ENCODE measurements at places on chromosomes 7 and 10. TPM values are rescaled to one million over a fixed set of nuclear protein-coding genes. Genes with fewer than 3 reads are reported as not detected.

GRCh38 chr10:132905661-132906060 lies 36.7 kb downstream of the CFAP46 start:
- no peak overlapping the region for H3K27ac ChIP-seq
- no peaks in the 10 kb centered on the region for H3K4me1 ChIP-seq
- DNase-seq = no peak
- H3K36me3 ChIP-seq = no peaks in the 10 kb centered on the region
- no peak overlapping the region for H3K4me3 ChIP-seq

Gene SLC37A3
- 50.5 TPM for total RNA-seq

- DNase-seq = no peak
- H3K4me3 ChIP-seq = no peak overlapping the region
- H3K27ac ChIP-seq = no peak overlapping the region
- H3K36me3 ChIP-seq = no peaks in the 10 kb centered on the region
- H3K27me3 ChIP-seq = no peaks in the 10 kb centered on the region
These were observed 29.5 kb upstream of the INHBA start for GRCh38 chr7:41732436-41732785.

DNA sequence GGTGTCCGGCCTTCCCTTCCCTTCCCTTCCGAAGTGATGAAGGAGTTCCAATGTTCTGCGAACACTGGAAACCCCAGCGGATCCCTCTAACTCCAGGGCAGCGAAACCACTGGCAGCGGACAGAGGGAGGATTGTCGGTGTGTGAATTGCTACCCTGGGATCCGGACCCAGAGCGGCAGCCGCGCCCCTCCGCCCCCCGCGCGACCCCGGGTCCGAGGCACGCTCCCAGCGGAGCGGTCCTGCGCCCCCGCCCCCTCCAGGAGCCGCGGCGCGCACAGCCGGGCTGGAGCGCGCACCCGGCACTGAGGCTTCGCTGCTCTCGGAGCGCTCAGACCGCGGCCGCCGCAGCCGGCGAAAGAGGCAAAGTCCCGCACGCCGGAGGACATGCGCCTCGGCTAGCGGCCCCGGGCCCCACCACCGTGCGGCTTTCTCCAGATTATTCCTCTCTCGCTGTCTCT lies at the start of gene PTPRZ1:
Gene PTPRZ1, plus strand, starts transcription at position 331 of the 458 bp plus-strand sequence. CDS start 339 bp downstream, outside the sequence.
- no peaks in the 10 kb centered on the region for H3K36me3 ChIP-seq
- peaks cover 12% of the 10 kb centered on the region for H3K27me3 ChIP-seq
- no peak for DNase-seq
- no peak within 1 kb of the TSS for H3K27ac ChIP-seq

DNA sequence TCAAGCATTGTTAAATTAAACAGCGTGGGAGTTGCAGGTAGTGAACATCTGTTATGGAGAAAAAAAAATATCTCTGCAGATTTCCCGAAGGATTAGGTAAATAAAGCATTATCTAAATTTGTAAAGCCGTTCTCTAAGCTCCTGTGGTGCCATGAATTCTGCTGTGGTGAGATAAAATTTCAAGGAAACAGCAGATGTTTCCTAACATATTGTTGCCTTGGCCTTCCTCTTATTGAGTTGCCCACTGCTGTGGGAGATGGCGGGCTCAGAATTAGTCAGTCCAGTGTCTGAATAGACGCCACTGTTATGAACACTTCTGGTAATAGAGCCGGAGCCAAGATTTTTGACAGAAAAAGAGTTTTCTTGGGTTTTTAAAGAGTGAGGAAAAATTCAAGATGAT lies 82.6 kb upstream of the ELMO1 start:
- no peak overlapping the region for H3K4me3 ChIP-seq
- H3K4me1 ChIP-seq = no peaks in the 10 kb centered on the region
- no peak for DNase-seq

- no peaks in the 10 kb centered on the region for H3K36me3 ChIP-seq
- no peak overlapping the region for H3K4me3 ChIP-seq
- H3K4me1 ChIP-seq = no peaks in the 10 kb centered on the region
- H3K27ac ChIP-seq = no peak overlapping the region
- no peaks in the 10 kb centered on the region for H3K27me3 ChIP-seq
These were observed 175.8 kb upstream of the PRKCQ start for GRCh38 chr10:6755781-6756460.

DNA sequence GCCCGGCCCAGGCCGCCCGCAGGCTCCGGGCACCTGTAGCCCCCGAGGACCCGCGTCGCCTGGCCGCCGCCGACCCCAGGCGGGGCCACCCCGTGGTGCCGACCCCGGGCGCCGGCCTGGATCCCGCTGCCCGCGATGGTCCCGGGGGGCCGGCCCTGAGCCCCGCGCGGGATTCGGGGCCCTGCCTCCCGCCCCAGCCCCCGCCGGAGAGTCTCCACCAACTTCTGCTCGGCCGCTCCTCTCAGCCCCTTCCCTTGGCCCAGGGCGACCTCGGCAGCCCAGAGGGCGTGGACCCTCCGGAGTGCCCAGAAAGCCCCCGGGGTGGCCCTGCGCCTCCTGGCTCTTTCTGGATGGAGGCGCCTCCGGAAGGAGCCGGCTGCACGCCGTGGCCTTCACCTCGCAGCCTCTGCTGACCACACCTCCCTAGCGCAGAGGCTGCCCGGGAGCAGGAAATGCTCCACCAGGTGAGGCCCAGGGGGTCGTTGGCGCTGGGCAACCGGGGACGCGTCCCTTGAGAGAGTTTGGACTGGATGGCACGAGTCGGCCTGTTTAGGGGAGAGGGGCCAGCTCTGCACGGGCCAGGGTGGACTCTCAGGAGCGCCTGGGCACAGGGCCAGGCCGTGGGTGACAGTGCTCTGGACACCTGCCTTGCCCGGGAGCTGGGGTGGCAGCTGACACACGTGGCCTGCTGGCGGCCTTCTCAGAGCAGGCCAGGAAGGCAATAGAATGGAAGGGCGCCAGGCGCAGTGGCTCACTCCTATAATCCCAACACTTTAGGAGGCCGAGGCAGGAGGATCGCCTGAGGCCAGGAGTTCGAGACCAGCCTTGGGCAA lies 529 bp downstream of the ZNF853 start:
- H3K36me3 ChIP-seq = no peaks in the 10 kb centered on the region
- peak overlapping the region; percentile 54 for H3K4me3 ChIP-seq
- H3K27ac ChIP-seq = no peak overlapping the region
- no peaks in the 10 kb centered on the region for H3K27me3 ChIP-seq
- peaks cover 11% of the 10 kb centered on the region for H3K4me1 ChIP-seq

GRCh38 chr7:1632916-1633785 lies 36.9 kb upstream of the ELFN1 start:
- no peak overlapping the region for H3K4me3 ChIP-seq
- no peaks in the 10 kb centered on the region for H3K36me3 ChIP-seq

Gene CPA4
- total RNA-seq = not detected

- H3K4me3 ChIP-seq = no peak overlapping the region
- no peak overlapping the region for H3K27ac ChIP-seq
- DNase-seq = no peak
- no peaks in the 10 kb centered on the region for H3K4me1 ChIP-seq
- no peaks in the 10 kb centered on the region for H3K27me3 ChIP-seq
These were observed 49.0 kb upstream of the LYZL1 start for GRCh38 chr10:29239569-29240472.

DNA sequence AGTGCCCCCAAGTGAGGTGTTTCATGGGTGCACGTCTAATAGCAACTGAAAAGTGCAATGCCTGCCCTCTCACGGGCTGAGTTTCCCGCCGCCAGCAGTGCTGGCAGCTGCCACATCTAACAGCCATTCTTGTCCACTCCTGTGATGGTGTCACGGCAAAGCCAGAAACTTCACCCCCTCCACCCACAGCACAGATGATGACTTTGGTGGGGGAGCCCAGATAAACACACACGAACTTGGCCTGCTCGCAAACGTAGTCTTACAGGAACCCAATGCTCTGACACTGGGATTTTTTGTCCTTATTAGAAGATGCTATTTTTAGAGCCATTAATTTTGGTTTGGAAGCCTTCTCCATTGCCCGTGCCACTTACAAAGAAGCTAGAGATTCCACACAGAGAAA lies 26.7 kb downstream of the CPXM2 start:
- H3K4me1 ChIP-seq = no peaks in the 10 kb centered on the region
- no peaks in the 10 kb centered on the region for H3K36me3 ChIP-seq
- H3K4me3 ChIP-seq = no peak overlapping the region
- H3K27me3 ChIP-seq = peaks cover 9% of the 10 kb centered on the region
- H3K27ac ChIP-seq = no peak overlapping the region

GRCh38 chr10:73864229-73864628 lies 10.1 kb downstream of the CAMK2G start:
- H3K27ac ChIP-seq = peak overlapping the region; percentile 30
- no peak overlapping the region for H3K4me3 ChIP-seq
- H3K4me1 ChIP-seq = peaks cover 87% of the 10 kb centered on the region
- no peak for DNase-seq

Gene CALHM3
- total RNA-seq = not detected

- H3K27me3 ChIP-seq = no peaks in the 10 kb centered on the region
- no peak overlapping the region for H3K4me3 ChIP-seq
- no peak overlapping the region for H3K27ac ChIP-seq
- no peaks in the 10 kb centered on the region for H3K4me1 ChIP-seq
These were observed 334.3 kb upstream of the SEMA3A start for GRCh38 chr7:84528756-84529479.

Gene NODAL
- not detected for total RNA-seq

Gene TMEM176A
- not detected for total RNA-seq

Gene CPA2
- not detected for total RNA-seq

GRCh38 chr10:23448802-23449570 lies 10.1 kb downstream of the OTUD1 start:
- H3K4me1 ChIP-seq = peaks cover 5% of the 10 kb centered on the region
- H3K27ac ChIP-seq = peak overlapping the region; percentile 46
- DNase-seq = no peak
- H3K27me3 ChIP-seq = no peaks in the 10 kb centered on the region

DNA sequence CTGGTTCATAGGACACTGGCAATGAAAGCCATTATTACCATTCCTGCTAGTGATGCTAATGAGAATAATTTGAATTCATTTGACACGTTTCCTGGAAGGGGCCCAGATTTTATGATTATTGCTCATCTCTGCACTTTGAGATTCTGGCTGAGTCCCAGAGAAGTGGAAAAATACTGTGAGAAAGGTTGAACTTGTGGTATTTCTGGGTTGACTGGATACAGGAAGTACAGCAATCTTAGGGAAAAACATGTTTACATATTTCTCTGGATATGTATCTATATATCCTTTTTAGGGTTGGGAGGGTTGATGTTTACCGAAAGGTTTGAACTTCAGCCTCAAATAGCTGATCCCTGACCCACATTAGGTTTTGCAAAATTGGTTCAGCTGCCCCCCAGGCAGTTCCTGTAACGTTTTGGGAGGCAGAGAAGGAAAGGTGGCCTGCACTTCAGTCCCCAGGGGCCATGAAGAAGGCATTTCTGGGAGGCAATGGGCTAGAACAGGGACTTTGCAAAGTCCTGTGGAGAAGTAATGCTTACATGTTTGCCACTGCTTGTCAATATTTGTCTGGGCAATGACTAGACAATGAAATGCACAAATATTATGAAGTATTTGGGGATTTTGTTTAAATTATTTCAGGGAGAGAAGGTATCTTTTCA lies 253.7 kb upstream of the PITRM1 start:
- H3K4me1 ChIP-seq = no peaks in the 10 kb centered on the region
- H3K4me3 ChIP-seq = no peak overlapping the region
- no peaks in the 10 kb centered on the region for H3K27me3 ChIP-seq
- no peaks in the 10 kb centered on the region for H3K36me3 ChIP-seq
- DNase-seq = no peak

Gene ATP6V0E2
- 72.4 TPM for total RNA-seq

DNA sequence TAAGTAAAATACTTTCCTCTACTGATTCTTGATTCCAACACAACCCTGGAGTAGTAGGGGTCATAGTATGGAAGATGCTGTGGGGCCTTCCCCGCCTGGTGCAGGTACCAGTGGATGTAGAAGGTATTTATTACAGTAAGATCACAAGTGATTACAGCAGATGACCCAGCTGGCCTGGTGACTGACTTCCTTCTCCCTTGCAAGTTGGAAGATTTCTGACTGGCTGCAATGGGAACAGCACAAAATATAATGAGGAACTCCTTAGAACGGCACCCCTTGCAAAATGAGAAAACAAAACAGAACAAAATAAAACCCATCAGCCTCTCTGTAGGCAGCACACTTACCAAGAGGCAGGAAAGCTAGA lies 61.7 kb upstream of the TARP start:
- DNase-seq = no peak
- peaks cover 24% of the 10 kb centered on the region for H3K4me1 ChIP-seq
- no peaks in the 10 kb centered on the region for H3K27me3 ChIP-seq
- no peaks in the 10 kb centered on the region for H3K36me3 ChIP-seq

- H3K36me3 ChIP-seq = no peaks in the 10 kb centered on the region
- no peak overlapping the region for H3K4me3 ChIP-seq
- H3K27me3 ChIP-seq = peaks cover 24% of the 10 kb centered on the region
These were observed 167.3 kb upstream of the C1GALT1 start for GRCh38 chr7:7014827-7015595.

DNA sequence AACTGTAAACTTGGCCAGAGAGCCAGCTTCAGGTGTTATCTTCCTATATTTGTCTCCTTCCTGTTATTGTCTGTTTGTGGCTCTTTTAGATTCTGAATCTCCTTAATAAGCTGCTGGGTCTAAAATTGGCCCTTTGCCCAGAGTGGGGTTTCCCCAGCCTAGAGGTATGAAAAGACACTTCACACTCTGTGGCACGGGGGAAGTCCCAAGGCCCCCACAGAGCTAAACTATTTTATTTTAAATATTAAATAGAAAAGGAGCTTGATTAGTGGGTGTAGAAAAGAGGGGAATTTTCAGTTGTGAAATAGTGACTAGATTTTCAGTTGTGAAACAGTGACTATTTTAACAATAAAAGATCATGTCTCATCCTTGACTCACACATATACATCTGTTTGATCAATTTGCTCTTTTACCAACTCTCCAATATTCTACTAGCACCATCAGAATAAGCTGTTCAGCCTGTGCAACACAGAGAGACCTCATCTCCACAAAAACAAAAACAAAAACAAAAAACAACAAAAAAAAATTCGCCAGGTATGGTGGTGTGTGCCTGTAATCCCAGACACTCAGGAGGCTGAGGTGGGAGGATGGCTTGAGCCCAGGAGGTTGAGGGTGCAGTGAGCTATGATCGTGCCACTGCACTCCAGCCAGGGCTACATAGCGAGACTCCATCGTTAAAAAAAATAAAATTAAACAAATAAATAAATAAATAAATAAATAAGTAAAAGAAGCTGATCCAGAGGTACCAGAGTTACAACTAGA lies 24.9 kb upstream of the ADO start:
- peak overlapping the region; percentile 44 for H3K27ac ChIP-seq
- peaks cover 12% of the 10 kb centered on the region for H3K4me1 ChIP-seq
- no peak overlapping the region for H3K4me3 ChIP-seq
- DNase-seq = peak; percentile 88
- no peaks in the 10 kb centered on the region for H3K36me3 ChIP-seq

Gene MAGI2
- 0.20 TPM for total RNA-seq

DNA sequence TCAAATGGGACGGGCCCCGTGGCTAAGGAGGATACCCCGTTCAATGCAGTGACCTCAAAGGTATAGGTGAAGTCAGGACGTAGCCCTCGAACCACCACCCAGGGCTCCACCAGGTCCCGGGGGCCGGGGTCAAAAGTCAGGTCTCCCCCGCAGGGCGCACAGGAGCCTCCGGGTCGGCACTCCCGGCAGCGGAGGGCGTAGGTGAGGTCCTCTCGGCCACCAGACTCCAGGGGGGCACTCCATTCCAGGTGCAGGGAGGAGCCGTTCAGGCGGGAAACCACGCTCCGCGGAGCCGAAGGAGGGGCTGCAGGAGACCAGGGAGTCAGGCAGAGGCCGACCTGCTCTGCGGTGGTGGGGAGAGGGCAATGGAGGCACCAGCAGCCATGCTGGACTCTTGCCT lies 7.7 kb downstream of the EPHB4 start:
- H3K36me3 ChIP-seq = no peaks in the 10 kb centered on the region
- no peaks in the 10 kb centered on the region for H3K4me1 ChIP-seq
- peaks cover 20% of the 10 kb centered on the region for H3K27me3 ChIP-seq

Gene HEPACAM2
- not detected for total RNA-seq

Gene ADRB1
- 0.30 TPM for total RNA-seq

GRCh38 chr10:80596391-80597257 lies 58.9 kb downstream of the SH2D4B start:
- H3K4me3 ChIP-seq = no peak overlapping the region
- no peaks in the 10 kb centered on the region for H3K36me3 ChIP-seq
- peaks cover 7% of the 10 kb centered on the region for H3K27me3 ChIP-seq
- peak; percentile 17 for DNase-seq

Gene VPS37D
- 1.1 TPM for total RNA-seq

All from T-cell (primary cell).